ENCODE measurements at places on chromosomes 1 and 21.

DNA sequence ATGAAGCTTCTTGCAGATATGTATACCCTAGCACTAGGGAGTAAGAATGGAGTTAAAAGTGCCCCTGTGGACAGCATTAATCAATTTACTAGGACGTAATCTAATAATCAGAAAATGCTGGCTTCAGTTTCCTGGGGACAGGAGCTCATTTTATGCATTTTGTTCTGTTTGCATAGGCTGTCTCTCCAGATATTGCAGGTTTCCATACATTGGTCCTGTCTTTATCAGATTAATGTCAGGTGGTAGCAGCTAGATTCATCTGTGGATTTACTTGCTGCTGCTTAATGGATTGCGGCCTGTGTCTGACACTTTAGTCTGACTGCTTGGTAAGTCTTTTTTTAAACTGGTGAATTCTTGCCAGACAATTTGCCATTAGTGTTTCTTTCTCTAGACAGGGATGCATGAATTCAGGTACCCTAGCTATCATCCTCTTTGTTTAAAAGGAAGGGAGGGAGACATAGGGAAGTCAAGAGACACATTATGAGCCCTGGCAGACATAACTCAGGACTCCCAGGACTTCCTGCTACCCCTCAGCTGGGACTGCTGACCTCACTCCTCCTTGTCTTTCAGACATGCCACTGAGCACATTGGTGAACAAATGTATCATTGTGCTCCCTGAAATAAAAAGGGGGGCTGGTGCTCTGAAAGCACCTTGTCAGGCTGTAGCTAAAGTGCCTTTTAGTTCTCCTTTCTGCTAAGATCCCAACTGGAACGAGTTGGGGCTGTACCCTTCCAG, 47.7 kb downstream of the NOS1AP start:
- DNase-seq: no peak

DNA sequence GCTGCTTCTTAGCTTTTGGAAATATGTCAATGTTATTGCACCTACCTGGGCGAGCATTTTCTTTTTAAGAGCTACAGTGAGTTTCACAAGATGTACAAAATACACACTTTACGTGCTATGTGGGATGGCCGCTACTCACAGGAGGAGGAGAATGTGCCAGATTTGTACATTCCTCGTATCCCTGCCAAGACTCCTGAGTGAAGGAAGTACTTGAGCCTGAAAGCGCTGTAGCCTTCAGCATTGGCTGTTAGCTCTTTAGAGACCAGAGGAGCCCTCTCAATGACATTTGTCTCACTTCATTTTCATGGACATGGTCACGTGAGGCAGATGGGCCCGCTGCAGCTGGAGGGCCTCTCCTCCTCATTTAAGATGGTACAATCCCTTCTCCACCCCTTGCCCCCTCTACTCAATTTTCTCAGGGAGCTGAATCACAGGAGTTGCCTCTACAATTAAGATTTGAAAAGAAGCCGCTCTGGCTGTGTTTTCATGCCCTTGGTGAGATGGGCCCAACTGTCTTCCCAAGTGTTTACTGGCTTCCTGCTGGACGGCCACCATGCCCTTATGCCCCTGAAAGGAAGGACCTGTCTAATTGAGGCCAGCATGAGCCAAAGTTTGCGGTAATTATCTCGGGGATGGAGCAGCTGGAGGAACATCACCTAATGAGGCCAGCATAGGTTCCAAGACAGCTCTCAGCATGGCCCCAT, 442.6 kb downstream of the PRDM2 start:
- no peak for DNase-seq

- no peak for DNase-seq
Observed at GRCh38 chr1:30705698-30706097, 17.7 kb downstream of the MATN1 start.

DNA sequence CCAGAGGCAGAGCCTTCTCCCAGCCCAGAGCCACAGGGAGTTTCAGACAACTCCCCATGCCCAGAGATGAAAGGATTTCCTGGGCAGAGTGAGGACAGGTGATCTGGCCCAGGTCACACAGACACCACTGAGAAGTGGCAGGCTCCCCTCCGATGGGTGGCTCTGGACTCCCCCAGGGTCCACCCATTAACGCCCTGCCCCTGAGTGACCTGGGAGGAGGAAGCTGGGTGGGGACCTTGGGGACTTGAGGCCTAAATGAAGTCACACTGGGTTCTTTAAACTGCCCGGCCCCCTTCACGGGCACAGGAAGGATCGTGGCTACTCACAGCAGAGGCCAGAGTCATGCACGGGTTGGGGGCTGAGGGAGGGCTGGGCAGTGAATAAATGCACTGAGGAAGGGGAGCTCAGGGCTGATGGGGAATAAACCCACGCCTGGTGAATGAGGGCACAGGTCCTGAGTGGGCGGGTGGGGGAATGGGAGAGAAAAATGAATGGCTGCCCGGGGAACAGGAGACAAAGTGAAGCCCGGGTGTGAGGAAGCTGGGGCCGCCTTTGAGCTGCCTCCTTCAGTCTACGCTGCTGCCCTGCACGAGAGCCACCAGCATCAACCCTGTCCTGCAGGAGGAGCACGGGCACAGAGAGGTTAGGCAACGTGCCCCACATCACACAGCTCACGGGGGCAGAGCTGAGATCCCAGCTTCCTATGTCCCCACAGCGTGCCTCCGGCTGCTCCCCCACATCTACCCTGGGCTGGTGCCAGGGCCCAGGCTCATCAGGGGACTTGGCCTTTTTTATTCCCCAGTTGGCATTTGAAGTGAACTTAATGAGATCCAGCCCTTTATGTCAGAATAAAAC, 404.3 kb downstream of the MATN1 start:
- no peak for DNase-seq

GRCh38 chr1:233446935-233447334, 119.4 kb downstream of the MAP3K21 start:
- DNase-seq: no peak

DNA sequence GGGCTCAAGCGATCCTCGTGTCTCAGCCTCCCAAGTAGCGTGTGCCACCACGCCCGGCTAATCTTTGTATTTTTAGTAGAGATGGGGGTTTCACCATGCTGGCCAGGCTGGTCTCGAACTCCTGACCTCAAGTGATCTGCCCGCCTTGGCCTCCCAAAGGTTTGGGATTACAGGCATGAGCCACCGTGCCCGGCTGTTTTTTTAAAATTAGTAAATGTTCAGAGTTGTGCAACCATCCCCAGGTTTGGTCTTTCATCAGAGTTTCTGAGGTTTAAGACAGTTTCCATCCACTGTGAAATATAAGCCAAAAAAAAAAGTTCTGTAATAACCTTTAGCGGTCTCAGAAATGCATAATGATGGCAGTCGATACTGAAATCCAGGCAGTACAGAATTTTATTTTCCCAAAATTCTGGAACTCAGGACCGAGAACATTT, 550 bp upstream of the SYT11 start:
- DNase-seq: no peak

- DNase-seq: no peak
Observed at GRCh38 chr1:38696371-38696770, 163.2 kb downstream of the RRAGC start.

GRCh38 chr1:180571832-180572636, 13.3 kb downstream of the OVAAL start:
- DNase-seq: no peak

- no peak for DNase-seq
Observed at GRCh38 chr1:228809621-228810394, 74.5 kb downstream of the RHOU start.

DNA sequence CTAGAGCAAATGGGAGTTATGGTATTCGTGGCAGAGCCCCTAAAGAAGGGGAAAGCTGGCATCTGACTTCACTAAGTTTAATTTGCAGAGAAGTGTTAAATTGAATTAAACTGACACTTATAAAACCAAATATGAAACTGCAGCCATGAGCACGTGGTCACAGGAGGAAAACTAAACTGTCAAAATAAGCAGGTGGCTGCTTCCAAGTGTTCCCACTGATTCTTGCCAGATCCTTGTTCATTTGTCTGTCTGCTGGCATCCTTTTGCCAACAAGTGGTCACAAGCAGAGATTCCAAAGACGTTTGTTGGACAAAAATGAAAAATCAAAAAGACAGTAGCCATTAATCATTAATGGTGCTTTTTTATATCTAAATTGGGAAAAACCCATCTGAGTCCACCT, 6.5 kb upstream of the CELA2B start:
- DNase-seq: no peak

- no peak for DNase-seq
Observed at GRCh38 chr1:112583366-112583765, 35.6 kb downstream of the ST7L start.

GRCh38 chr1:5834477-5835178, 157.6 kb downstream of the NPHP4 start:
- no peak for DNase-seq

Measured in stimulated activated CD8-positive, alpha-beta memory T cell treated with anti-CD3 and anti-CD28 coated beads, Interleukin-4, amount 100 ng/mL, for 4 hours (primary cell).